ENCODE measurements at places on chromosomes 6 and 20.

- DNase-seq, result no peak
Measured at GRCh38 chr20:61761453-61762166, 304.1 kb downstream of the TAF4 start.

- no peak for DNase-seq
Measured at GRCh38 chr20:45459606-45460005, 9.9 kb upstream of the WFDC2 start.

DNA sequence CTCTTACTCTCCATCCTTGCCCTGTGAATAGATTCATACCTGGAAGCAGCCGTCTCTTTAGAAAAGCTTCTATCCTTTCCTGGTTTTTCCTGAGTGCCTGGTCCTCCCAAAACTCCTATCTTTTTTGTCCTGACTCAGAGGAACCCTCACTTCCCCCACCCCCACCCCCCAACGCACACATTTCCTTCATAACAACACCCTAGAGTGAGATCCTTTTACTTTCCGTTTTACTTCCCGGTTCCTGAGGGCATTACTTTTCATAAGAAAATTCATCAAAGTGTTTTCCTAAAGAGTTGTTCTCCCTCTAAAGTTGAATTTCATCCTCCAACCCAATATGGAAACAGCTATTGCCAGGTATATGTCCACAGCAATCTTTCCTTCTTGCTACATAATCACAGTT is 327.0 kb downstream of the NRN1 start:
- no peak for DNase-seq

DNA sequence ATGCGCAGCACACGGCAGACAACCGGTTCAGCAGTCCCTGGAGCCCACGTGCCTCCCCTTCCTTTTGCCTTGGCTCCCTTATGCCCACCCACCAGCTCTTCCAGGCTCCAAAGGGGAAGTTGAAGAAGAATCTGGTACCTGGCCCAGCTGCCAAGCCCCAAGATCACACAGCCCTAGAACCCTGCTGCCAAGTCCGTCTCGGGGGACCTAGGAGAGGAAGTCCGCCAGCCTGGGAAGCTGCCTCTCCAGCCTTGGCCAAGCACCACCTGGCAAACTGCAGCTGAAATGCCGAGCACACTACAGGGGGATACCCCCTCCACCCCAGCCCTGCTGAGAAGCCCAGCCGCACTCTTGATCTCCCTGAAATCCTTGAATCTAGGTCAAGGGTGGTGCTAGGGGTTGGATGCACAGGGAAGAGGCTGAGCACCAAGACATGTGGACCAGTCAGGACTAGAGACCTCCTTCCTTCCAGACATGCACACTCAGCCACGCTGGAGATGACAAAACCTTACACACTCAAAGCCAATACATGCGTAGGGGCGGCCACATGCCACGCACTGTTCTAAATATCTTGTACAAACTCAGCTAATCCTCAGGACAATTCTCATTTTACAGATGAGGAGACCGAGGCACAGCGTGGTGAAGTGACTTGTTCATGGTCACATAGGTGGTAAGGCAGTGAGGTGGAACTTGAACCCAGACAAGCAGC is 124.1 kb downstream of the PREX1 start:
- no peak for DNase-seq
